Upper lobe of left lung (tissue), 6 donors: ENCODE measurements at places on chromosomes 12 and 14. TPM values are rescaled to one million over a fixed set of nuclear protein-coding genes. Genes with fewer than 3 reads are reported as not detected.
A peak's percentile ranks its signal among the peaks of the same experiment; 100 is the strongest.

DNA sequence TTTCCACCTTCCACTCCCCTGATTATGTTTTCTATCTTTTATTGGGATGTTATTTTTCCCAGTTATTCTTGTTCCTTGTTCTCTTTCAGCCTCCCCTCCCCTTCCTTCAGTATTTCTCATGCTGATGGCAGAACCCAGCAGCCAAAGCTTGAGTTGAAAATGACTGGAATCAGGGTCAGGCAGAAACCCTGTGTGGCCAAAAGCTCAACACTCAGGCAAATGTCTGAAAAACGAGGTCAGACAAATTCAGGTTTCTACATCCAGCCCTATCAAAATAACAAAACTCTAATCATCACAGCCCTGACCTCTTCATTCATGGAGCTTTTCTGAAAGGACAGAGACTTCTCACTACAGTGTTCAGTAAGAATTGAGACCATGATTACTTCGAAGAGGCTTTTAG is 134.6 kb downstream of the PTPRR start:
- DNase-seq = no peak
- no peaks in the 10 kb centered on the region for H3K27me3 ChIP-seq
- H3K4me1 ChIP-seq = no peaks in the 10 kb centered on the region
- H3K36me3 ChIP-seq = no peaks in the 10 kb centered on the region
- no peak overlapping the region for H3K27ac ChIP-seq
- no peak overlapping the region for H3K4me3 ChIP-seq

GRCh38 chr12:47734725-47735480 is 9.6 kb upstream of the ENDOU start:
- H3K27me3 ChIP-seq = no peaks in the 10 kb centered on the region

- no peak for DNase-seq
- no peaks in the 10 kb centered on the region for H3K4me1 ChIP-seq
- H3K27me3 ChIP-seq = no peaks in the 10 kb centered on the region
- no peak overlapping the region for H3K27ac ChIP-seq
- no peaks in the 10 kb centered on the region for H3K36me3 ChIP-seq
Measured at GRCh38 chr12:91561301-91561957, 378.8 kb upstream of the DCN start.

GRCh38 chr12:112153893-112154219 is 28.5 kb downstream of the TRAFD1 start:
- H3K27me3 ChIP-seq = no peaks in the 10 kb centered on the region
- H3K4me3 ChIP-seq = no peak overlapping the region
- H3K4me1 ChIP-seq = no peaks in the 10 kb centered on the region
- H3K36me3 ChIP-seq = peaks cover 67% of the 10 kb centered on the region
- peak; percentile 6 for DNase-seq

DNA sequence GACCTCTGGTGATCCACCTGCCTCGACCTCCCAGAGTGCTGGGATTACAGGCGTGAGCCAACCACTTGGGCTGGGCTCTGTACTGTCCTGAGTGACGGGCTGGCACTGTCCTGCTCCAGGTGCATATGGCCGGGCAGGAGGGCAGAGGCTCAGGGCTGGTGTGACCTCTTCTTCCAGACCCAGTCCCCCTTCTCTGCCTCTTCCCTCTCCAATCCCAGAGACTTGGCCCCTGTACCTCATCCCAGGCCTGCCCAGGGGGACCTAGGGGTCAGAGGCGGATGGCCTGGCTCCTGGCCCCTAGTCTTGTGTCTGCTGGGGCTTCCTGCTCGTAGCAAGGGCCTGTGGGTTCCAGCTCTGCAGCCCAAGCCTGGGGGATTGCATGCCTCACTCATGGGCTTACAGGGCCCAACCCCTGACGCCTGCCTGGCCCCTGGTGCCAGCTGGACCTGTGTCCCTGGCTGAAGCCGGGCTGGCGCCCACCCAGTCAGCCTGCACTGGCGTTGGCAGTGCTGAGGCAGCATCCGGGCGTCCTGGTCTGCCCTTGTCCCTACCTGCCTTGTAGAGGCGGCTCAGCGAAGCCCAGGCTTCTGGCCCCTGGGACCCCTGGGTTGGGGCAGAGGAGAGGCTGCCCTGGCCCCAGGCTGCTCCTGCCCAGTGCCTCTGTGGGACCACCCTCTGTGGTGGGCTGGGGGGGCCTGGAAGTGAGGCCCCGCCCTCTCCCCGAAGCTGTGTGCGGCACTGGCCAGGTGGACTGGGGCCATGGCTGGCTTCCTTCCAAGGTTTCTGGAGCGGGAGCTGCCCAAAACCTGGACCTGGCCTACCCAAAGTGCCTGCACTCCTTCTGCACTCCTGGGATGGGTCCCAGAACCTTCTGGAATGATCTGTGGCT is 4.3 kb downstream of the TEDC1 start:
- H3K36me3 ChIP-seq = peaks cover 8% of the 10 kb centered on the region
- DNase-seq = peak; percentile 18
- no peak overlapping the region for H3K4me3 ChIP-seq
- H3K4me1 ChIP-seq = peaks cover 7% of the 10 kb centered on the region
- H3K27me3 ChIP-seq = no peaks in the 10 kb centered on the region
- no peak overlapping the region for H3K27ac ChIP-seq

DNA sequence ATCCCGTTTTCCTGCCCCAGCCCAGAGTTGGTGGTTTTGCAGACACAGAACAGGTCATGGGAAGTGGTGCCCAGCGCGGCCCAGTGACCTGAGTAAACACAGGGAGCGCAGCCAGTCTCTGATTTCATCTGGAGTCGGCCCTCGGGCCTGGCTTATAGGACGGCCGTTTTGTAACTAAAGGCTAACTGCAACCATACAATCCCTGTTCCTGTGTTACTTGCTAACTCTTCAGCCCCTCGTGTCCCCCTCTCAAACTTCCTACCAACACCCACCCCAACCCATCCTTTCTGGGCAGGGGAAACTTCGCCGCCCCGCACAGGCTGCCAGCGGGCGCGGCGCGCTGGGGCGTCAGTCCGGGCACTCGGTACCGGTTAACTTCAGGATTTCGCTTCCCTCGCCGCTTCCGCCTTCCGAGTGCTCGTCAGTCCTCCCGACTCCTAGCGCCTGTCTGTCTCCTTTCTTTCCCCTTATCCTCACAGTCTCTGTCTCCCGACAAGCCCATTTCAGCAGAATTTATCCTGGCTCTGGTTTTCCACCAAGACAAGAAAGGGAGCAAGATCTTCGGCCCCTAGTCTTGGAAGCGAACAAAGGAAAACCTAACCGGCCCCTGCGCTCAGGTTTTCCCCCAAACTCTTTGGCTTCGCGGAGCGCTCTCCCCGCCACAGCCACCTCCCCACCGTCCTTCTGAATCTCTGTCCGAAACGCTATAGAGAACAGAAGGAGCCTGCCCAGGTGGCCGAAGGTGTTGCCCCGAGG is 2.0 kb downstream of the SIX1 start:
- DNase-seq = no peak
- no peak overlapping the region for H3K27ac ChIP-seq
- H3K36me3 ChIP-seq = no peaks in the 10 kb centered on the region
- peaks cover 73% of the 10 kb centered on the region for H3K27me3 ChIP-seq
- peaks cover 44% of the 10 kb centered on the region for H3K4me1 ChIP-seq

- no peak overlapping the region for H3K27ac ChIP-seq
- H3K4me1 ChIP-seq = no peaks in the 10 kb centered on the region
- H3K27me3 ChIP-seq = no peaks in the 10 kb centered on the region
- no peak overlapping the region for H3K4me3 ChIP-seq
- DNase-seq = no peak
Measured at GRCh38 chr12:77965790-77966189, 135.1 kb downstream of the NAV3 start.

GRCh38 chr12:32450768-32451167 is 51.4 kb downstream of the FGD4 start:
- H3K4me3 ChIP-seq = no peak overlapping the region
- no peaks in the 10 kb centered on the region for H3K27me3 ChIP-seq
- H3K4me1 ChIP-seq = peaks cover 23% of the 10 kb centered on the region
- no peak for DNase-seq
- no peaks in the 10 kb centered on the region for H3K36me3 ChIP-seq
- no peak overlapping the region for H3K27ac ChIP-seq

- H3K27ac ChIP-seq = no peak overlapping the region
- H3K4me1 ChIP-seq = no peaks in the 10 kb centered on the region
- DNase-seq = no peak
- H3K27me3 ChIP-seq = no peaks in the 10 kb centered on the region
- H3K36me3 ChIP-seq = no peaks in the 10 kb centered on the region
Measured at GRCh38 chr14:96906434-96906833, 109.3 kb downstream of the VRK1 start.

- H3K36me3 ChIP-seq = no peaks in the 10 kb centered on the region
- H3K27me3 ChIP-seq = no peaks in the 10 kb centered on the region
- H3K27ac ChIP-seq = no peak overlapping the region
Measured at GRCh38 chr12:112427760-112428159, 9.0 kb downstream of the PTPN11 start.

- no peak overlapping the region for H3K4me3 ChIP-seq
- no peaks in the 10 kb centered on the region for H3K27me3 ChIP-seq
- no peak for DNase-seq
- peaks cover 12% of the 10 kb centered on the region for H3K4me1 ChIP-seq
Measured at GRCh38 chr12:128856791-128857078, 3.5 kb downstream of the GLT1D1 start.

DNA sequence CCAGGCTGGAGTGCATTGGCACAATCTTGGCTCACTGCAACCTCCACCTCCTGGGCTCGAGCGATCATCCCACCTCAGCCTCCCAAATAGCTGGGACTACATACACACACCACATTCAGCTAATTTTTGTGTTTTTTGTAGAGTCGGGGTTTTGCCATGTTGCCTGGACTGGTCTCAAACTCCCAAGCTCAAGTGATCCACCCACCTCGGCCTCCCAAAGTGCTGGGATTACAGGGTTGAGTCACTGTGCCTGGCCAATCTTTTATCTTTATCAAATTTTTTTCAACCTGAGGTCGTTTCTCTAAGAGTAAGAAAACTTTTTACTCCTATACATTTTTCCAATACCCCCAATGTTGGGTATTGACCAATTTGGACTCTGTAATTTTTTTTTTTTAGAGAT is 40.0 kb upstream of the NAP1L1 start:
- no peaks in the 10 kb centered on the region for H3K27me3 ChIP-seq
- H3K4me3 ChIP-seq = no peak overlapping the region
- H3K36me3 ChIP-seq = no peaks in the 10 kb centered on the region
- DNase-seq = no peak
- H3K27ac ChIP-seq = no peak overlapping the region
- H3K4me1 ChIP-seq = peaks cover 3% of the 10 kb centered on the region

DNA sequence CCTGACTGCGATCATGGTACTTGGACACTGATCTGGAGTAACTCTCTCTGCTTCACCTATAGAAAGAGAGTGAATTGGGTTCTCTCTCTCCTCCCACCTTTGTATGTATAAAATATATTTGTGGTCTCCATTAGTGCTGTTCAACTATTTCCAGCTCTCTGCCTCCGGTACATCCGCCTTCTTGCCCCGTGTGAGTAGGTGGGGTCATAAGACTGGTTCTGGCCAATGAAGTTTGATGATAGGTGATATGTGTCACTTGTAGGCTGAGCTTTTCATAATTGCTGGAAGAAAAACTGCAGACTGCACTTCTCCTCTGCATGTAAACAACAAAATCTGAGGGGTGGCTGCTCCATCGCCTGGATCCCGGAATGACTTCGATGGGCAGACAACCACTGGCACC is 210.4 kb downstream of the EXOC5 start:
- H3K4me3 ChIP-seq = no peak overlapping the region
- no peaks in the 10 kb centered on the region for H3K4me1 ChIP-seq
- H3K36me3 ChIP-seq = no peaks in the 10 kb centered on the region
- H3K27me3 ChIP-seq = no peaks in the 10 kb centered on the region
- DNase-seq = no peak

- DNase-seq = no peak
- peaks cover 27% of the 10 kb centered on the region for H3K4me1 ChIP-seq
Measured at GRCh38 chr14:103805708-103806107, 41.7 kb downstream of the PPP1R13B start.

DNA sequence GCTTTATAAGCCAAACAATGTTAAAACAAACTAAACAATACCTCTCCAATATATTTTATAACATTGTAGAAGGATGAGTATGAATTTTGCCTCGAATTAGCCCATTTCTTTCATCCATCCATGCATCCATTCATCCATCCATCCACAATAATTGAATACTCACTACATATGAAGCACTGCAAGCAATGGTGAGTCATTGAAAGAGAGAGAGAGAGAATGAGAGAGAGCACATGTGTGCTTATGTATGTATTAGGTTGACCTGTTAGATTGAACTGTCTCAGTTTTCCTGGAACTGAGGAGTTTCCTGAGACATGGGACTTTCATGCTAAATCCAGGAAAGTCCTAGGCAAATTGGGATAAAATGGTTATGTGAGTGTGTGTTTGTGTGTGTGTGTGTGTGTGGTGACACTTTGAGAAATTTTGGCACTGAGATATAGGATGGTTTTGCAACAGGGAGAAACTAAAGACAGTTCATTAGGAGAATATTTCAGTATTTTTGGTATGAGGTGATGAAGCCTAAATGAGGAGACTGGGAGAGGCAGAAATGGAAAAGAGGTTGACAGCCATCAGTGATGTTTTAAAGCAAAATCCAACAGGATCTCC is 98.4 kb downstream of the C12orf75 start:
- H3K27ac ChIP-seq = no peak overlapping the region
- H3K4me1 ChIP-seq = no peaks in the 10 kb centered on the region
- H3K27me3 ChIP-seq = no peaks in the 10 kb centered on the region
- H3K4me3 ChIP-seq = no peak overlapping the region
- DNase-seq = no peak
- H3K36me3 ChIP-seq = no peaks in the 10 kb centered on the region

DNA sequence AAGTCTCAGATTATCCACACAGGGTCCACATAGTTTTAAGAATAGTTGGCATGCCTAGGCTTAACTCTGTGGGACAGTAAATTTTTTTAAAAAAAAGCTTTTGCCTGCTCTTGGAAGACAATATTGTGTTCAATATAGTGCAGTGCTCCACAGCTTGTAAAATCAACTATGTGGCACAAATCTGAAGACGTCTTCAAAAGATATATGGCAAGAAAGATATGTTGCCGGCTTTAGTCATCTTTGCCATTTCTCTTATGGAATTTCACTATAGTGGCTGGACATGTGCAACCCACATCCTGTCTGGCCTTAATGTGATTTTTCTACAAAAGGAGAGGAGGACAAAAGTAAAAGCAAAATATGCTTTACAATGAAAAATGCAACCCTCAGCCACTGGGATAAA is 90.5 kb downstream of the MGST1 start:
- no peaks in the 10 kb centered on the region for H3K36me3 ChIP-seq
- H3K4me3 ChIP-seq = no peak overlapping the region
- H3K27ac ChIP-seq = no peak overlapping the region

GRCh38 chr12:115672086-115672485 is 605.4 kb downstream of the MED13L start:
- no peak overlapping the region for H3K4me3 ChIP-seq
- DNase-seq = no peak
- H3K4me1 ChIP-seq = no peaks in the 10 kb centered on the region
- H3K27ac ChIP-seq = no peak overlapping the region

- no peak overlapping the region for H3K4me3 ChIP-seq
- H3K27ac ChIP-seq = no peak overlapping the region
- H3K4me1 ChIP-seq = peaks cover 33% of the 10 kb centered on the region
- DNase-seq = peak; percentile 9
- H3K27me3 ChIP-seq = no peaks in the 10 kb centered on the region
Measured at GRCh38 chr12:11677752-11678151, 28.3 kb downstream of the ETV6 start.

DLGAP5 gene
- total RNA-seq = 1.2 TPM

TPH2 gene
- total RNA-seq = not detected

CEBPE gene
- total RNA-seq = 0.31 TPM

SCN8A gene
- total RNA-seq = not detected

CEP83 gene
- 40.9 TPM for total RNA-seq

SDR9C7 gene
- not detected for total RNA-seq

TAS2R8 gene
- not detected for total RNA-seq
